ENCODE measurements at places on chromosomes 4 and X.

DNA sequence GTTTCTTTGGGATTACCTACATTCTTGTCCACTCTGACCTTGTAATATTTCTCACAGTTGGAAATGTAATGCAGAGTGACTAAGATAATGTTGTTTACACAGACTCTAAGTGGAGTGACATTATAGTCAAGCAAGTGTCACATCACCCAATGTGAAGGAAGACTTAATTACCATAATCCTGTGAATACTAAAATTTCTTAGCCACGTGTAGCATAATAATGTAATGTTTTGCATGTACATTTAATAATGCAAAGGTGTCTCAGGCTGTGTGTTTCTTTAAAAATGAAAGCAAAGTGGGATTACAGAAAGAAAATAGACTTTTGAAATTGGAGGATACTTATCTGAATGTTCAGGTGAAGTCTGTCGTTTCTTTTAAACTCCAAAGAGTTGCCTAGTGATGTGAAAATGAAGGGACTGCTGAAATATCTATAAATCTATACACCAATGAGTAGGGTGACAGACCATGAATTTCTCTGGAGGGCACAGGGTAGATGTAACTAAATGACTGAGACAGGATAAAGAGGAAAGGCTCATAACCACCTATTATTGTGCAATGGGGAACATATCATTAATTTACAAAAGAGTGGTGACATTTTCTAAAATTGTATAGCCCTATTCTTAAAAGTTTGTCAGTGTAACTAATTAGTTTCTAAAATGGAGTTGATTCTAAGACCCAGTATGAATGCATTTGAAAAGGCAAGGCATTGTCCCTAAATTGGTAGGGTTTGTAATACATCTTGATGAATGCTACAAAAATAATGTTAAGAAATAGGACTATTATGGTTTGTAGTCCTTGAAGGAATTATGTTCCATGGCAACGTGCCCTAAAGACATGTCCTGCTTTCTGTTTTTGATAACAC lies 235.7 kb downstream of the DACH2 start:
- no peak for DNase-seq

GRCh38 chr4:8759987-8760386 lies 111.7 kb downstream of the HMX1 start:
- DNase-seq, result no peak

GRCh38 chr4:76276813-76277212 lies 25.3 kb downstream of the FAM47E start:
- DNase-seq, result no peak

DNA sequence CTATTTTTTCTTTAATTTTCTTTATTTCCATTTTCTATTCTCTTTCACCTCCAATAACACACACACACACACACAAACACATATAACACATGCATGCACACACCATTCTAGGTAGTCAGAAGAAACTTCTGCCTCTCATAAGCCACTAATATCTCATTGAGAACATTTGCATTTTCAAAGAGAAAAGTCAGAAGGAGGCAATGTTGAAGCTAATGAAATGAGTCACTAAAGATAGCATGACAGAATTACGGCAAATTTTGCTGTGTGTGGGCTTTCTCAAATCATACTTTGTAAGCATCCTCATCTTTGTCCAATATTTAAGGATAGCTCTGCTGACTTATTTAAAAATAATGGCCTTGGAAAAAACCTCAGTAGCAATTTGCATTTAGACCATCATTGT lies 291.3 kb downstream of the GUCY2F start:
- DNase-seq, result no peak

GRCh38 chr4:109589119-109589518 lies 29.1 kb downstream of the MCUB start:
- DNase-seq, result no peak

- no peak for DNase-seq
These were observed 48.8 kb downstream of the MAP7D2 start for GRCh38 chrX:20067709-20068561.

- DNase-seq, result no peak
These were observed 282.1 kb downstream of the BCOR start for GRCh38 chrX:39815631-39816030.

GRCh38 chr4:164779811-164780216 lies 25.9 kb downstream of the SMIM31 start:
- no peak for DNase-seq

DNA sequence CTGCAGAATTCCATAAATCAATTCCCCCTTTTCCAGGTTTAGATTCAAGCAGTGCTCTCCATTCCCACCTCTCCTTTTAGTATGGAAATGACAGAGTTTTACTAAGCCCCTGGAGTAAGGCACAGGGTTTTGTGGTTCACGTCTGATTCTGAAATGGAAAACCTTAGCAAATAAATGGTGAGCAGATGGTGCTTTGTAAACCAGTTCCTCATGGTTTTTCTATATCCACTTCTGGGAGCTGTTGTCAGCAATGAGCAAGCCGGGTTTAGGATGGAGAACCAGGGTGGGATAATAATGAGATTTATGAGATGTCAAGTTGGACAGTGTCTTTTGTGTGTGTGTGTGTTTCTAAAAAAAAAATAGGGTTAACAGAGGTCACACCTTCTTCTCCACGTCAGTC lies 113.8 kb upstream of the RBPJ start:
- DNase-seq, result no peak

- DNase-seq, result no peak
These were observed 13.5 kb downstream of the AFF1 start for GRCh38 chr4:86948276-86948675.

- no peak for DNase-seq
These were observed 33.6 kb upstream of the JAKMIP1 start for GRCh38 chr4:6233929-6234328.

GRCh38 chr4:89674876-89675459 lies 162.0 kb downstream of the SNCA start:
- no peak for DNase-seq

- DNase-seq, result no peak
These were observed 971.1 kb upstream of the HS3ST1 start for GRCh38 chr4:12399781-12400180.

DNA sequence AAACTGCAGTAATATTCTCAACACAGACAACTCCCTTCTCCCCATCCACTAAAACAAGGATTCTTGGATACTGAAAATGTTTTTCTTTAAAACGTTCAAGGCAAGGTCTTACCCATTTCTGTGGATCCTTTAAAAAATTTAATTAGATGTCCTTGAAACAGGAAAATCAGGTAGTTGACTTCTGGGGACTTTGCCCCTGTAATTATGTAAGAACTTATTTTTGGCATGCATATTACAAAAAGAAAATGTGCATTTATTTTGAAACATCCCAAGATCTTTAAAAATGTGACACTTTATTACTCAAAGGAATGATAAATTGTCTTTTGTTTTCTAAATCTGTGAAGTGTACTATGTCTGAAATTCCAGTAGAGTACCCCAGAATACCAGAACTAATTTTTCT lies 25.8 kb downstream of the GUCY1B1 start:
- no peak for DNase-seq

DNA sequence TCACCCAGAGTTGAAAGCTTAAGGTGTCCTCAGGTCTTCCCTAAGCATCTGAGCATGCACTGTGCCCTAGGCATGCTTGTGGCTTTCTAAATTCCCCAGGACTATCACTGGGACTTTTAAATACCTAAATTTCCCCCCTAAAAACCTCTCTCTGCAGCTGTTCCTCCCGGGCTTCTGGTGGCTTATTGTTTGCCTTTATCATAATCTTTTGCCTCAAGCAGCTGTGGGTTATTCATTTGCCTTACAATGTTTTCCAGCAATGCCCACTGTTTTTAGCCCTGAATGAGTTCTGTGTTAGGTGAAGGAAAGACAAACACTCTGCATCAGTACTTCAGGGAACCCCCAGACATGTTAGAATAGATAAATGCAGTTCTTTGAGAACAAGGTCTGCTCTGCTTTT lies 455.0 kb downstream of the ZIC3 start:
- DNase-seq, result no peak

DNA sequence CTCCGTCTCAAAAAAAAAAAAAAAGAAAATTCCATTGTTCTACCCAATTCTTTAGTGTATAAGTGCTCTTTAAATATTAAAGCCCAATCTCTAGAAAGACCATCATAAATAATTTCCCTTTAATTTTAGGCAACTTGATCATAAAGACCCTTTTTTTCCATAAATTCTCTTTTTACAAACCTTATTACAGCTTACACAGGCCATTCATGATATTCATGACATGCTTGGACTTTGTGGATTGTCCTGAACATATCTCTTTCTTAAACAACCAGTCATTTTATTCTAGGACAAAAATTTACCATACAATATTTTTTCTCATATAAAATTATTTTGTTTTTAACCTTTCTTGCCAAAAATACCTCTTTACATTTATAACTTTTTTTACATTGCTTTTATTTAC lies 30.5 kb downstream of the TLR8 start:
- no peak for DNase-seq

DNA sequence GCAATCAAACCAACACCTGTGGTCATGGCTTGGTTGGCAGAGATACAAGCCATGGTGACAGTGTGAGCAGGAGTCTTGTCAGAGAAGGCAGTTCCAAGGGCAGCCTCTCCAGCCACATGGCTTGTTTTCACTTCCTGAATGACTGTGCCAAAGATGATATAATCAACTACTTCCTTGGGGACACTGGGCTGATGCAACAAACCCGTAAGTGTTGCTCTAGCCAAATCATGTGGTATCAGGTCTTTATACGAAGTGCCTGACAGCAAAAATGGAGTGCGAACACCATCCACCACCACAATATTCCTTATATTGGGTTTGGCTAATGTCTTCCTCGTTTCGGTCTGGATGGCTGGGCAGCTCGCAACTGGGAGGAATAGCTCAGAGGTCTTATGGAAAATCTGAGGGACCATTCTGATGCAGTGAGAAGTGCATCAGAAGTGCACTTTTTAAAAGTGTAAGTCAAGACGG lies 922.0 kb downstream of the NLGN4X start:
- no peak for DNase-seq

- DNase-seq, result no peak
These were observed 385.6 kb upstream of the ADGRL3 start for GRCh38 chr4:60814549-60814948.

DNA sequence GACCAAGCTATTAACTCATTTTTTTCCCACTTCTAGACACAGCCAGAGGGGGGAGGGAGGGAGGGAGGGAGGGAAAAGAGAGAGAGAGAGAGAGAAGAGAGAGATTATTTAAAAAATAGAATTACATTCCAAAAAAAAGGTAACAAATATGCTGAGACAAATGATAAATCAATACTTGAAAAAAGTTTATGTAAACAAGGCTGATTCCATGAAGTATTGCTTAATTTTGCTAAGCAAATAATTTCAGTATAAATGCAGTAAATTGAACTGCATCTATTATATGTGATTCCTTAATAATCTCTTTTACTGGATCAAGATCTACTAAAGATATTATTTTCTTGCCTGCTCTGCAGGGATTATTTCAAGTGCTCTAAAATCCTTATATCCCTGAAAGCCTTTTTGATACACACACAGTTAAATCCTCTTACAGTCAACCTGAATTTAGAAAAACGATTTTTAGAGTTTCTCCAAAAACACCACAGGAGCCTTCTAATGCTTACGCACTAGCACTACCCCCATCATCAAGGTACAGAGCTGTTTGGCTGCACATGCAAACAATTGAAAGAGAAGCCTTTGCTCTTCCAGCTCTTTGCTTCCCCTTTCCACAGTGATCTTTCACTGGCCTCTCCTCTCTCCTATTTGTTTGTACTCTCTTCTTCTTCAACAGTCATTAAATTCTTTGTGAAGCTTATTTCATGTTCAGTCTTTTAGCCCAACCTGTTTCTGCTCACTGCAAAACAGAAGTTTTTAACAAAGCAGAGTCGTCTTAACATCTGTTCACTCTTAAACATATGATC lies 426.3 kb upstream of the FAM241A start:
- DNase-seq, result no peak

DNA sequence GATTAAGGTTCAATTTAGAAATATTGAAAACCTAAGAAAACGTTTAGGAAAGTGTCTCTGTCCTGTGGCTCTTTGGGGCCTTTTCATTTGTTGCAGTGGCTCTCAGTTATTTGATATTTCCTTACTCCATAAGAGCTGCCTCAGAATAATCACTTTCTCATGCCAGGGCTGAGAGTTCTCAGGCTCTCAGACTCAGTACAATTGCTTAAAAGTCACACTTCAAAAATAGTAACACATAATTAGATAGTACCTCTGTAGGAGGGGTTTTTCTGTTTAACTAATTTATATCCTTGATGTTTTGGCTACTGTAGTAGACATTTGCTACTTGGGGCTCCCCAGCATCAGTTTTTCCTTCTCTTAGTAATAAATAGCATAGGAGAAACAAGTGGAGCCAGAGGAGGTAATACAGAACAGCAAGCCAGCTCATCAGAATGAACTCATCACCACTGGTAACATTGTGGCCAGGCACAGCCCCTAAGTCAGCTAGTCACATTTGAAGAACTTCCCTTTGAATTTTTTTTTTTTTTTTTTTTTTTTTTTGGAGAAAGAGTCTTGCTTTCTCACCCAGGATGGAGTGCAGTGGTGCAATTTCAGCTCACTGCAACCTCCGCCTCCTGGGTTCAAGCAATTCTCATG lies 8.0 kb upstream of the HNRNPD start:
- DNase-seq, result no peak

GRCh38 chr4:109041463-109042360 lies 260.7 kb downstream of the COL25A1 start:
- no peak for DNase-seq

DNA sequence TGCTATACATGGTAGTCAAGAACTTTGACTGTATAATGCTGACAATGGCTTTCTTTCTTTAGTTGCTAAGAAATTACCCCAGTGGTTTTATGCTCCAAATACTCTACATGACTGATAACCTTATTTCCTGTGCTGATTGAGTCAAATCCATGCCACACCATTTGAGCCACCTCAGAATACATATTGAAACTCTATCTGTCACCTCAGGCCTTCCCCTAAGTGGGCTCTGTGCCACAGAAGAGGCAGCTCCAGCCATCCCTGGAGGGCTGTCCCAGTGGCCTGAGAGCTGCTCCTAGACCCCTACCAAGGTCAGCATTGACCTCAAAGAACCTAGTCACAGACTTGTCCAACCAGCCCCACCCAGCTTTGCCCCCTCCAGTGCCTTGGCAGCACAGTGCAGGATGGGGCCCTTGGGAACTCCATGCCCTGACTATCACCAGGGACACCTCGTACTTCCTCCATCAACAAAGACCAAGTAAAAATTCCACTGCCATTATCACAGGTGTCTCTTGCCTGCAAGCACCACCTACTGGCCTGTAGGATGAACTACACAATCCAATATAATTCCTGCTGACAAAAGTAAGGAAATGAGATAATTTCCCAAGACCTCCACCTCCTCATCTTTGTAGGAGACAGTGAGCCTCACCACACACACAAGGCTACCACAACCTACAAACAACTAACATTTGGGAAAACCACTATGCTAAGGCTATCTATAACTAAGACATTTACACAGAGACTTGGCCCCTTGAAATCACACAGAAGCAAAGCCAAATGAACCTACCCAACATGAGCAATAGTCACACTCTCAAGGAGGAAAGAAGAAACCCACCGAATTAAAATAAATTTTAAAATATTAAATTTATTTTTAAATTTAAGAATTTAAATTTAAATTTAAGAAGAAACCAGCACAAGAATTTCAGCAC lies 239.9 kb downstream of the NKX6-1 start:
- DNase-seq, result no peak

- DNase-seq, result no peak
These were observed 120.5 kb upstream of the MAP9 start for GRCh38 chr4:155497306-155497705.
